NCI-H1092 treated with DMSO at 0.1 percent for 48 hours (cell line): ENCODE measurements at places on chromosomes 5 and 9.
A peak's percentile ranks its signal among the peaks of the same experiment; 100 is the strongest.

- DNase-seq = no peak
These were observed 148.0 kb upstream of the CDH12 start for GRCh38 chr5:23001120-23001519.

DNA sequence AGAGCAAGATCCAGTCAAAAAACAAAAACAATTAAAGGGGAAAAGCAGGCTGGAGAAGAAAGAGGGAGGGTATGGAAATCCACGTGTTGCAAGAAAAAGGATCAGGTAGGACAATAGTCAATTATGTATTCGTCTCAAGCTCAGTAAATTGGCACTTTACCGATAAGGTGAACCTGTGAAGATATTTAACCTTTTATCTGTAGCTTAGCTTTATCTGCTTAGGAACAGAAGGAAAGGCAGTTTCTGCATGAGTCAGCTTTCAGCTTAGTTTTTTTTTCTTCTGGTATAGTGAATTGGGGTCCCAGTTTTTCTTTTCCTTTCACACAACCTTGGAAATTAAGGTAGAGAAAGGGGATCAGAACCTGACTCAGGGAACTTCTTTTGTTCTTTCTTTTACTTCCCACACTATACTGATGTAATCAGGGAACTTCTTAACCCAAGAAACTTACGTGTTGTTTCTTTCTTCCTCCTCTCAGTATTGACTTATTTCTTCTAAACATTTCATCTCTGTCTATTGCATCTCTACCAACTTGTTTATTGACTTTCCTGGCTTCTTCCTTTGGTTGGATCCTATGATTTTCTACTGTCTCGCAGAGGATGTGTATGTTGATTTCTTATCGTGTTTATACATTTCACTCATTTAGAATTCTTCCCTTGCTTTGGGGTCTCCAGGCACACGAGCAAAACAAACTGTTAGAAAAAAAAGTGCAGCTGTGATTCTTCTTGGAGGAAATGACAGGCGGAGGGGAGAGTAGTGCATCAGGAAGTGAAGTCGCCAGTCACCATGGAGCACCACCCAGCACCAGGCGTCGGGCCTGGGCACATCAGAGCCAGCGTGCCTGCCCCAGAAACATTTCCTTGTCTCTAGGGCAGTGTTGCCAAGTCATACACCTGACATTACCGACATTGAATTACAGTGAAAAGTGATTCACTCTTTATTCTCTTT, 123.0 kb upstream of the LHFPL2 start:
- no peak for DNase-seq

- peak; percentile 58 for DNase-seq
These were observed at the start of gene RETREG1 for GRCh38 chr5:16616536-16617273. Gene RETREG1, minus strand, starts transcription at chr5:16616997. Its CDS starts 26 bp downstream, at chr5:16616971.

- DNase-seq = no peak
These were observed 21.0 kb upstream of the C9orf40 start for GRCh38 chr9:74973714-74974113.

GRCh38 chr9:134307674-134308638, 18.3 kb upstream of the RXRA start:
- DNase-seq = no peak

DNA sequence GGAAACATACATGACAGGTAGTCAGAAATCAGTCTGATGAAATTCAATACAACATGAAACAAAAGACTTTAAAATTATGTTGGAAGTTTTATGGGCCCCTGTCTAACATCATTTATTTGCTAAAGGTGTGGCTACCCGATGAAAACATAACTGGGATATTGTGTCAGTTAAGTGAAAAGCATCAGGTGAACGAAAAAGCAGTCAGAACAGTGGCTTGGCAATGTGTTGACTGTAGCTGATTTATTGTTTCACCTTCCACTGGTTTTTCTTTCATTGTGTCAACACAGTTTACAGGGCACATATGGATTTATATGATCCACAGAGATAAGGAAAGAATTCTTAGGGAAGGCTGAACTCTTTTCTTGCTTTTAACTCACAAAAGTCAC, 429.6 kb upstream of the ZNF608 start:
- no peak for DNase-seq
